Stimulated activated CD4-positive, alpha-beta T cell treated with anti-CD3 and anti-CD28 coated beads, Interleukin-4, amount 100 ng/mL, for 1 hour (primary cell): ENCODE measurements at places on chromosomes 5 and 9.

DNA sequence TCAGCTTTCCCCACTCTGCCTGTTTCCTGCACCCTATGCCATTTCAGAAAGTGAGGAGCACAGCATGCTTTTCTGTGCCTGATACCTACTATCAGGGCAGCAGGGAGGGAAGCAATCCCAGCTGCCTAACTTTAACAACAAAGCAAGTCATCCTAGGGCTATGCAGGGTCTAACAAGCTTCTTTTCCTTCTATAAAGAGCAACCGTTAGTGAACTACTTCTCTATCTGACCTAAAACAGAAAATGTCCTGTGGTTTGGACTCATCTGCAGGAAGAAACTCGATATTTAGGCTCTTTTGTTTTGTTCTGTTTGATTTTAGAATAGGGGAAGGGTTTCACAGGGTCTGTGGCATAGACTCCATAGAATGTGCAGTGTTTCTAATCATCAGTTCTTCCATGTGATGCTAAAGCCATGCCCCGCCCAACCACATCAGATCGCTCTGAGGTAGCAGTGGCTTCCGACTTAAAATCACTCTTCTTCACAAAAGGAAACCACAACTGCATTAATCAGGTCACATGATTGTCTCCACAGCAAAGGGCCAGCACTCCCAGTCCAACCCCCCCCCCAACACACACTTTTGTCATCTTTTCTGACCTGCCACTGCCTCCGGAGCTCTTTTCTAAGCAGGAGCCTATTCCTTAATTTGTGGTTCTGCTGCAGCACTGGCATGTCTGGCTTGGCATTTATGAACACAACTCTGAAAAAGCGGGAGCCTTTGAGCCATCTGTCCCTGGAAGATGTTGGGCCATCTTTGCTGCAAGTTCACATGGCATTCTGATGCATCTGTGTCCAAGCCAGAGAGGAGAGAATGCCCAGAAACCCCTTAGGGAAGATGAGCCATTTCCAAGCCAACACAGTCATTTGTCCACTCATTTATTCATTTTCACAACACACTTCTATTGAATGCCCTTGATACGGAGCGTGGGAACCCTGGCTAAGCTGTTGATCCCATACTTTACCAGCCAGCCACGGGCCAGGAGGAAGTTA, 71.6 kb downstream of the CFAP90 start:
- DNase-seq, result no peak

DNA sequence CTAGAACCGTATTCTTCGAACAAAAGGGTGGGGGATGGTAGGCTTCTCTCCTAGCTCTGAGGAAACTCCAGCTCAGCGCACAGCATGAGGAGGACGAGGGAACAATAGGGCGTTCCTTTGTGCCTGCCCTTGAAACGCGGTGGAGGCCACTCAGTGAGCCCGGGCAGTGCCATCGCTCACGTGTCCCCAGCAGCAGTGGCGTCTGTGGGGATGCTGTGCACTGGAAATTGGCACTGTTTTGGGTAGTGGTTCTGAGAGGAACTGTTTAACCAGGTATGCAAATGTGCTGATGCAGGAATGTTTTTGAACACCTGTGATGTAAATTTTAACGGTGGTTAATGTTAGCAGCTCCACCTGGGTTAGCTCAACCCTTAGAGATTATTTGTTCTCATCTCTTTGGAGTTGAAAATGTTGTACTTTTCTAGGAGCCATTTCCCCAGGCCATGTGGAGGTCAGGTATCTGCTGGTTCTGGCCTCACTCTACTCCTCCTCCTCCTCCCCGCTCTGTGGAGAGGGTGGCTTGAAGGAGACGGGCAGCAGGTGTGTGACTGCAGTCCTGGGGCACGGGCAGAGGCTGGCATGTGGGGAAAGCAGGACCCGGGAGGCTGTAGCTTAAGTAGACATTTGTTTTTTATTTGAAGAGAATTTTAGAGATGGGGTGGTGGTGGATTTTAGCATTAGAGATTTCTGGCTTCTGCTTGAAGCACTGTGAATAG, 48.3 kb downstream of the EHMT1 start:
- no peak for DNase-seq

DNA sequence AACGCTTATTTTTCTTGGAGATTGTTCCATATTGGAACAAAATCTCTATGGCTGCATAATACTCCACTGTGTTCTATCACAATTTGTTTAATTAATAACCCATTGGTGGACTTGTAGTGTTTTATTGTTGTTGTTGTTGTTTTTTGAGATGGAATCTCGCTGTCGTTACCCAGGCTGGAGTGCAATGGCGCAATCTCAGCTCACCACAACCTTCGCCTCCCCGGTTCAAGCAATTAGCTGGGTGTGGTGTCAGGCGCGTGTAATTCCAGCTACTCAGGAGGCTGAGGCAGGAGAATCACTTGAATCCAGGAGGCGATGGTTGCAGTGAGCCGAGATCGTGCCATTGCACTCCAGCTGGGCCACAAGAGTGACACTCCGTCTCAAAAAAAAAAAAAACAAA, 38.7 kb downstream of the SPRY4 start:
- DNase-seq, result no peak

- DNase-seq, result no peak
Measured at GRCh38 chr5:93476251-93476742, 104.7 kb downstream of the NR2F1-AS1 start.

GRCh38 chr5:5179079-5179478, 38.9 kb downstream of the ADAMTS16 start:
- DNase-seq, result no peak

- DNase-seq, result no peak
Measured at GRCh38 chr5:157917491-157917890, 58.5 kb upstream of the CLINT1 start.

DNA sequence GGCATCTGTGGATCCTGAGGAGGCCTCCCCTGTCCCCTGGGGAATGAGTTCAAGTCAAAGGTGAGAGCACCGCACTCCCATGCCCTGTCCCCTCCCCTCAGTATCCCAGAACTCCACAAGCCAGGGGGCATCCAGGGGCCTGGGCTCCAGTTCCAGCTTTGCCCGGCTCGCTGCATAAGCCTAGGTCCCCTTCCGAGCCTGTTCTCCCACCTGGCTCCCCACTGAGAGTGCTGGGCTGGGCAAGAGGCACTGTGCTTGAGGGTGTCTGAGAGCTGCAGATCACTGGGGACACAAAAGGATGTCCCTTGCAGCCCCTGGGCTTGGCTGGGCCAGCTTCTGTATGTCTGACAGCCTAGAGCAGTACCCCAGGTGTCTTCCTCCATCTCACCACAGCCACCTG, 4.6 kb downstream of the DOK3 start:
- DNase-seq, result no peak

DNA sequence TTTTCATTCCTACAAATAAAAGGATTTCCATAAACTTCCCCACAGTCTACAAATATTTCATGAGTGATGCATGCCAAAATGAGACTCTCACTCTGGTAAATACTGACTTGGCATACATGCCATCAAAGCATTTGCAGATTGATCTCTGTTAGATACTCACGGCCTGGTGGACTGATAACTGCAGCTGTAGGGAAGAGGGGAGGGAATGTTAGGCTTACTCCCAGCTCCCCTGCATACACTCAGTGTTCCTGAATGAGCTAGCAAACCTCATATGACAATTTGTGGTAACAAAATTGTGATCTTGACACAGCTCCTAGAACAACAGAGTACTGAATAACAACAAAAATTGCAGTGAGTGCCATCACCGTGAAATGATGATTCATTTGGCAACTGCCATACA, 435.3 kb downstream of the NR2F1-AS1 start:
- no peak for DNase-seq

DNA sequence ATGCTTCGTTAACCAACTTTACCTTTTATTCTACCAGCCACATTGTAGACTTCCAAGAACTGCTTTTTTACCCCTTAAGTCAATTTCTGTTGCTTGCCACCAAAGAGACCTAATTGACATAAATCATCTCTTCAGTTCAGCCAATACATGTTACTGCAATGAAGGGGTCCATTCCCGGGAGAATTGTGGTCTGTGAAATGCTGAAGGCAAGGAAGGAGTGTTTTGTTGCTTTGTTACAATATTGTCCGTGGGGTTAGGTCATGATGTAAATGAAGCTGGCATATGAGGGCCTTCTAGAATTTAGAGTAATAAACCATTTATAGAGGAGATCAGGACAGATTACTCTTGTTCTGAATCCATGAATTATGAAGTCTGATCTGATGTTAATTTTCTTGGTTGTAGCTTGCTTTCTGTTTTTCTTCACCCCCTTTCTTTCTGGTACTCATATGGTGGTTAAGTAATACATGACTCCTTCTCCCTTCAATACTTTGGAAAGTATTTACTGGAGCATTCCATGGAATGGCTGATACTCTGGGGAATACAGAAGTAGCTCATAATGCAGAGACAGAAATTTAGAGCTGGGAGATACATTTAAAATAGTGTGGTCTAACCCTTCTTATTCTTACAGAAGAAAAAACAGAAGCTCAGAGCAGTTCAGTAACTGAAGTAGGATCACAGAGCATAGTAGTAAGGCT, 297.0 kb upstream of the CLINT1 start:
- DNase-seq, result no peak

DNA sequence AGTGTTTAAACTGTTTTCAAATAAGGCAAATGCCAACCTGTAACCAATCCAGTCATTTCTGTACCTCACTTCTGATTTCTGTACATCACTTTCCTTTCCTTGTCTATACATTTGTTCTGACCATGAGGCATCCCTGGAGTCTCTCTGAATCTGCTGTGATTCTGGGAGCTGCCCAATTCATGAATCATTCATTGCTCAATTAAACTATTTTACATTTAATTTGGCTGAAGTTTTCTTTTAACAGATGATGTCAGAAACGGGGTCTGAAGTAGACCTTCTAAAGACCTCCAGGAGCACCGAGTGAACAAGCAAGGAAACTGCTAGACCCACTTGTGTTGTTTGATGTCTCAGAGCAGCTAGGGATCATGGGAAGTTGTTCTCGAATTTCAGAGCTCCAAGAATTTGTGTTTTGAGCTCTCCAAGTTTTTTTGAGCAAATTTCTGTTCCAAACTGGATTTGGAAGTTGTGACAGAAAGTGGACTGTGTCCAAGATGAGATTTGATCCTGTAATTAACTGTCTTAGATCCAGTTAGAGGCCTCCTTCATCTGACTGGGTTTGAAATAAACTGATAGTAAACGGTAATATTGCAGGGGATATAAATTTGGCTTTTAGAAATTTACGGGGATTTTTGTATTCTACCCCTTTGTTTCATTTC, 490.8 kb upstream of the ST8SIA4 start:
- DNase-seq, result no peak
